Mammary epithelial cell (primary cell): ENCODE measurements at places on chromosomes 6 and 20.

DNA sequence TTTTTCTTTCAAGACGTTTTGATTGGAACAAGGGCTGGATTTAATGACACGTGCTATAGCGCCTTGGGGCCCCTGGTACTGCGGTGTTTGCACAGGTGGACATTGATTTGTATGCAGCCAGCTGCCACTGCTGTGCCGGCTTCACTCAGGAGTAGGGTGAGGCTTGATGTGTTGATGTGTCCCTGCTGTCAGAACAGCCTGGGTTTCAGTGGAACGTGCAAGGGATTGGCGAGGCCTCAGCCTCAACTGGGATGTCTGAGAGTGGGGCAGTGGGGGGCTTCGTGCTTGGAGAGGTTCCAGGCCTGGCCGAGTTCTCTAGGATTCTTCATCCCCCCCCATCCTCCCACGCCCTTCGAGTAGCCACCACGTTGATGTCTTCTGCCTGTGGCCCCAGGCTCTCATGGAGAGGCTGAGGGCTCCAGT is 23.0 kb downstream of the PYGB start:
- DNase-seq, result no peak

- DNase-seq, result no peak
Measured at GRCh38 chr20:32252189-32252588, 25.3 kb upstream of the KIF3B start.

GRCh38 chr20:24761220-24762065 is 187.6 kb upstream of the CST7 start:
- DNase-seq, result no peak

DNA sequence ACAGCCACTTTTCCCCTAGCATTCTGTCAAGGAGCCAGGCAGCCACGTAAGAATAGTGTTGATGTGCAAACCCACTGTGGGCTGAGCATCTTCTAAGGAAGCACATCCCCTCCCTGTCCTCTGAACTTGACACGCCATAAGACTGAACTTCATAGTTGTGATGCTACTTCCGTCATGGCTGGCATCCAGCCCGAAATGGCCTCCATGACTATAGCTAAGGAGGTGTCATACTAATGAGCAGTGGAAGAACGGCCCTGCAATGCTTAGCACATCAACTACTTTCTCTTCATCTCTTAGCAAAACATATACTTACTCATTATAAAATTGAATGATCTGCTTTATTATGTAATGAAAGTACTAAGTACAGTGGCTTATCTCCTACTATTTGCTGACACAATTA is 110.2 kb downstream of the GJA10 start:
- no peak for DNase-seq

GRCh38 chr6:47571488-47571887 is 93.9 kb downstream of the CD2AP start:
- no peak for DNase-seq

GRCh38 chr6:45743028-45743615 is 272.5 kb downstream of the CLIC5 start:
- DNase-seq, result no peak

DNA sequence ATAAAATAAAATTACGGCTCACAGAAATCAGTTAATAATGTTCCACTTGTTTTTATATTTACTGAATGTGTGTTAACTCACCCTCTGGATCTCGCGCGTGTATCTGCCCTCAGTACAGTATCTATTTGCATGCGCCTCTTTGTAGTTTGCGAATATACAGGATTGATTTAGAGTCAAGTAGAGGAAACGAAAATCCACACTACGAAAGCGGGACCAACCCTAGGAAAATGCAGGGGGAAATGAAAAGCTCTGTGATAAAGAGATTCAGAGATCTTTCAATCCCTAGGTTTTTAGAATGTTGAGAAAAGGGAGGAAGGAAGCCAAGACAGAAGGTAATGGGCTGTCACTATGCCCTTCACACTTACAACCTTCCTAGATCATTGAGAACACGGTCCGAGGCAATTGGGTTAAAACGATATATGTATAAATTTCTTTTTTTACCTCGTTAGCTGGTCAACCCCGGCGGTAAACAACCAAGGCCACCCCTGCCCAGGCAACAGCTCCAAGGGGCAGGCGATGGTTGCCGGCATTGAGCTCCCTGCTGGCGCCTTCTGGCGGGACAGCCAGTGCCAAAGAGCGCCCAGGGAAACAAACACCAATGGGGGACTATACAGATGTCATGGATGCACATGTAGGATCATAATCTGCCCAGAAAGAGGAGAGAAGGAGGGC is 792 bp upstream of the FUT9 start:
- DNase-seq, result no peak

GRCh38 chr6:143535189-143535614 is 23.7 kb upstream of the FUCA2 start:
- no peak for DNase-seq

DNA sequence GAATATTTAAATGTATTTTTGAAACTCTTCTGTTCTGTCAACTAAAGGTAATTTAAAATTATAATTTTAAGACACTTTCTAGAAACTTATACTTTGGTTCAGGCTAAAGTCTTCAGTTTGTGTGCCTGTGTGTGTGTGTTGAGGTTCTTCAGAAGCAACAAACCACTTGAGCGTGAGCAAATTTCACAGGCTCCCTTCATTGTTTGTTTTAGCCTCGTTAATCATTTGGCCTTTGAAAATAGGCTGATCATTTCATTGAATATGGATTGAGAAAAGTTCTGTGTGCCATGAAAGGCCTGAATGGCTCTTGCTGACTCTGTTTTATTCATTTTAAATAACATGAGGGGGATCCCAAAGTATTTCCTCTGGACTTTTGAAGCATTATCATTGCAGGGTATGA is 420.1 kb downstream of the CDKAL1 start:
- no peak for DNase-seq
